ENCODE measurements at places on chromosomes 12 and 14.

GRCh38 chr12:12704593-12705230, 8.7 kb upstream of the GPR19 start:
- DNase-seq: no peak

DNA sequence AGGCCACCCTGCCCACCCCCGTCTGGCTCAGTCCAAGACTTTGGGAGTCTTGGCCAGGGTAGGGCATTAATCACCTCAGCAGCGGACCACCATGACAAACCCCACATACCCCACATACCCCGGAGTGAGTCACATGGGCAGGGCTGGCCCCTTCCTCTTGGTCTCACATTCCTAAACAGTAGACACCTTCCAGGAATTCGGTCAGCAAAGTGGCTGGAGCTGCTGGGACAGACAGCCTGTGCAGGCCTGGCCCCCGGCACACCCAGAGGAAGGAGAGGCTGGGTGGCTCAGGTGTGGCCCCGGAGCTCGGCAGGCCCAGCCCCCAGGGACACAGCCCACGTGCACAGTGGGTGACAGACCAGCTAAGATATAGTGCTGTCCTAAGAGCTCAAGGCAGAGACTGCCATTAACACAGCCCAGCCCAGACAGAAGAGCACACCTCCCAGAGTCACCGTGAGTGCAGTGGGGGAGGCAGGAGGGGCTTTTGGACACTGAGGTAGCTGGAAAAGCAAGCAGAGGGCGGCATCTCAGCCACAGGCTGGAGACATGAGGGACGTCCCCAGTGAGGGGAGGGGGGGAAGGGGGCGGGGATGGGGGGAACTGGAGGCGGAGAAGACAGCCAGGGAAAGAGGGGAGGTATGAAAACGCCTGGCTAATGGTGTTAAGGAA, 24.0 kb downstream of the CCDC85C start:
- DNase-seq: no peak

DNA sequence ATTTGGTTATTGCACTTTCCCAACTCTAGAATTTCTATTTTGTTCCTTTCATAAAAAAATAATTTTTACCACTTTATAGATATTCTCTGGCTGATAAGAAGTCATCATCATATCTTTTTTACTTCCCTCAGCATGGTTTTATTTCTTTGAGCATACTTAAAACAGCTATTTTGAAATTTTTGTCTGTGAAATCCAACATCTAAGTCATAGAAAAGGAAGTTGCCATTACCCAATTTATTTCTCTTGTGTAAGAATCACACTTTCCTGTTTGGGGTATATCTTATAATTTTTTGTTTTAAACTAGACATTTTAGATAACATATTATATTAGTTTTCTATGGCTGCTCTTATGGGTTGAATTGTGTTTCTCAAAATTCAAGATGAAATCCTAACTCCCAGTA, 400.2 kb upstream of the OR4E1 start:
- DNase-seq: no peak

- DNase-seq: no peak
Measured at GRCh38 chr14:104999361-104999760, 13.8 kb downstream of the CLBA1 start.

- no peak for DNase-seq
Measured at GRCh38 chr12:80118565-80119324, 19.4 kb downstream of the OTOGL start.

GRCh38 chr12:21500786-21501257, 613 bp downstream of the RECQL start:
- DNase-seq: no peak

GRCh38 chr12:47303207-47303606, 223.4 kb upstream of the AMIGO2 start:
- no peak for DNase-seq

- DNase-seq: no peak
Measured at GRCh38 chr14:20306079-20306423, 300 bp upstream of the TTC5 start.

- no peak for DNase-seq
Measured at GRCh38 chr12:14264316-14264715, 101.2 kb upstream of the ATF7IP start.

DNA sequence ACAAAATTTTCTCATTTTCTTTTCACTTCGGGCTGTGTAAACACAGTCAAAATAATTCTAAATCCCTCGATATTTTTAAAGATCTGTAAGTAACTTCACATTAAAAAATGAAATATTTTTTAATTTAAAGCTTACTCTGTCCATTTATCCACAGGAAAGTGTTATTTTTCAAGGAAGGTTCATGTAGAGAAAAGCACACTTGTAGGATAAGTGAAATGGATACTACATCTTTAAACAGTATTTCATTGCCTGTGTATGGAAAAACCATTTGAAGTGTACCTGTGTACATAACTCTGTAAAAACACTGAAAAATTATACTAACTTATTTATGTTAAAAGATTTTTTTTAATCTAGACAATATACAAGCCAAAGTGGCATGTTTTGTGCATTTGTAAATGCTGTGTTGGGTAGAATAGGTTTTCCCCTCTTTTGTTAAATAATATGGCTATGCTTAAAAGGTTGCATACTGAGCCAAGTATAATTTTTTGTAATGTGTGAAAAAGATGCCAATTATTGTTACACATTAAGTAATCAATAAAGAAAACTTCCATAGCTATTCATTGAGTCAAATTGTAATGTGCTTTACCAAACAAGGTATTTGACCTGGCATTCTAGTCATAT, 4.8 kb downstream of the CDKN1B start:
- DNase-seq: no peak

GRCh38 chr12:107311682-107312081, 218.3 kb upstream of the CRY1 start:
- DNase-seq: no peak

DNA sequence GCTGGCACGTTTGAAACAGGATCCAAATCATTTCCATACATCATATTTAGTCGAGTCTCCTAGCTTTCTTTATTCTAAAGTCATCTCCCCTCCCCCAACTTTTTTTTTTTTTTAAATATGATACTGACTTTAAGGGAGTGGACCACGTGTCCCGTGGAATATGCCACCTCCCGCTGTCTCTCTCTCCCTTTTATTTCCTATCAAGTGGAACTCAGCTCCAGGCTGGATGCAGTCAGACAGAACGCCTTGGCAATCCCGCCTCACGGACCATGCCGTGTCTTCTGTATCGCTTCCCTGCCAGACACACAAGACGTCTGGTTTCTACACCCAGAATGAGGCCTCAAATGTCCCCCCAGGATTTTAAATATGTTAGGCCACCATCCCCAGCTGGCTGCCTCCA, 21.2 kb downstream of the BCL7A start:
- DNase-seq: no peak

GRCh38 chr12:64450711-64451486, 1.0 kb upstream of the TBK1 start:
- DNase-seq: no peak

DNA sequence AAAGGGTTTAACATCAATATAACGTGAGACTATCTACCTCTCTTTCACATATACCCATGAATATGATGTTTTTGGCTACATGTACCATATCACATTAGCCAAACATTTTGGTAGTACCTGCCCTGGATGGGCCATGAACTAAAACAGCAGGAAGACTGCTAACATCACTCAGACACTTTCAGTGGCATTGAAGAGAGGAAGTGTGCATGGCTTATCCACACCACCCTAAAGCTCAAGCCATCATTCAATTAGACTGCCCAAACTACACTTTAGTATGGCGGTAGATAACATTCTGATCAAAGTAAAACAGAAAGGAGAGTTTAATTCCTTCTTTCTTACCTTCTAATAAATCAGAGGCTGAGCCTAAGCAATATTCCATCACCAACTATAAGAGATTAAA, 103.0 kb downstream of the PEBP1 start:
- no peak for DNase-seq

DNA sequence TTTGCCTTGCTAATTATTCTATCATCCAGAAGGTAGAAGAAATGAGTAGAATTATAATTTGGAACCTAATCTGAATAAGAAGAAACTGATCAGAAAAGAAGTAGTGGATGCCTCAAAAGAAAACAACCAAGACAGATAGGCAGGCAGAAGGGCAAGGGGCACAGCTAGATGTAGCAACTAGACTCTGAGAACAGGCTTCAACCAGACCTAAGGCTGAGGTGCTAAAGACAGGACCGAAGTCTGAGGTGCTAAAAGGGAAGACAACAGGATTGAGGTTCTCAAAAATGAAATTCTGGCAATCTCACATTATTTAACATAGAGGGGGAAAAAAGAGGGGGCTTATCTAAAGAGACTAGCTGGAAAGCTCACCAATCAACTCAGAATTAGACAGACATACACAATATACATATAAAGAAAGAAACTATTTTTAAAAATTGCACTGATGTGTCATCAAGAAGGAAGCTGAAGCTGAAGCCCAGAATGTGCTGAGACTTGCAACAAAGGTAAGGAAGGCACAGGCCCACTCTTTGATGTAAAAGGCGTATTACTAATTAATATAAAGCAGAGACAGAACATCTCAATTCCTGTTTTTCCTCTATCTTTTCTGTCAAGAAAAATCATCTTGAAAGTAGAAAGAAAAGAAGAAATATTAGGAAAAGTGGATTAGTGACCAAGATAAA, 43.8 kb upstream of the CSRNP2 start:
- DNase-seq: no peak

GRCh38 chr12:124790650-124791400, 72.8 kb downstream of the SCARB1 start:
- DNase-seq: no peak

GRCh38 chr12:124507188-124508109, 60.0 kb downstream of the NCOR2 start:
- DNase-seq: no peak

DNA sequence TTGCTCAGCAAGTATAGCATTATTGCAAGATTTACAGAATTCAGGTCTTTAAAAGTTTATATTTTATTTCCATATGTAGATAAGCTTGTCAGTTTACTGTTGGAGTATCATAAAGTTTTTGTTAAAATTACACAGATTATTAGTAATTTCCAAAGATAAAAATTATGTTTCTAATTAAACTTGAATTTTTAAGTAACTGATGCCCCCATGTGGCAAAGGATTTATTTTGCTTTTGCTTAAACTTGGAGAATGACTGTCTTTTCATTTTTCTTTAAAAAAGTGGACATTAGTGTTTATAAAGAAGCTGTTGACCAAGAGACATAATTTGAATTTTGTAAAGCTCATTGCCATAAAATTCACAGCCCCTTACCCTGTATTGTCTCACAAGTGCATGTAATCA, 45.8 kb downstream of the ETNK1 start:
- DNase-seq: no peak

DNA sequence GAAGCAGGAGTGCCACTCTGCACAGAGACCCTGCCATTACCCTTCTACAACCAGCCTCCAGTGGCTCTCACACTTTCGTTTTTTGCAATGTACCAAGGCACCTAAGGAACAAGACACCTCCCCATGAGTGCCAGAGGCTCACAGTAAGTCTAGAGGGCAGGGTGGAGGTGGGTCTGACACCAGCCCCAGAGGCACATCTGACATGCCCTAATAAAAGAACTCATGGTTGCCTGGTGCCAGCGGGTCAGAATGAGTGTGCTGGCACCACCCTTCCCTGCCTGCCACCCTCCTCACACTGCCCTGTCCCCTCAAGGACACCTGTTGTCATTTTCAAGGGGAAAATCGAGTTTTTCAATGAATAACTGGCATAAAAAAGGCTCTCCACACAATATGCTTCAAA, 161.2 kb downstream of the FOXN3 start:
- DNase-seq: no peak

DNA sequence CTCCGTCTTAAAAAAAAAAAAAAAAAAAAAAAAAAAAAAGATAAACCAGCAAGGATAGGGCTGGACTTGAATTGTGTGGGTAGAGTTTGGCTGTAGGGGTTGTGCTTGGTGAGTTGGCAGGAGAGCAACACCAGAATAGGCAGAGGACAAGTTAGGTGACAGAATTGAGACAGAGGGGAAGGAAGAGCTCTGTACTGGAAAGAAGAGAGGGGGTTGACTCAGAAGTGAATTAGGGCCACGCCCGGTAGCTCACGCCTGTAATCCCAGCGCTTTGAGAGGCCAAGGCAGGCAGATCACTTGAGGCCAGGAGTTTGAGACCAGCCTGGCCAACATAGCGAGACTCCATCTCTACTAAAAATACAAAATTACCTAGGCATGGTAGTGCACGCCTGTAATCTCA, 6.1 kb upstream of the TMEM30B start:
- no peak for DNase-seq

DNA sequence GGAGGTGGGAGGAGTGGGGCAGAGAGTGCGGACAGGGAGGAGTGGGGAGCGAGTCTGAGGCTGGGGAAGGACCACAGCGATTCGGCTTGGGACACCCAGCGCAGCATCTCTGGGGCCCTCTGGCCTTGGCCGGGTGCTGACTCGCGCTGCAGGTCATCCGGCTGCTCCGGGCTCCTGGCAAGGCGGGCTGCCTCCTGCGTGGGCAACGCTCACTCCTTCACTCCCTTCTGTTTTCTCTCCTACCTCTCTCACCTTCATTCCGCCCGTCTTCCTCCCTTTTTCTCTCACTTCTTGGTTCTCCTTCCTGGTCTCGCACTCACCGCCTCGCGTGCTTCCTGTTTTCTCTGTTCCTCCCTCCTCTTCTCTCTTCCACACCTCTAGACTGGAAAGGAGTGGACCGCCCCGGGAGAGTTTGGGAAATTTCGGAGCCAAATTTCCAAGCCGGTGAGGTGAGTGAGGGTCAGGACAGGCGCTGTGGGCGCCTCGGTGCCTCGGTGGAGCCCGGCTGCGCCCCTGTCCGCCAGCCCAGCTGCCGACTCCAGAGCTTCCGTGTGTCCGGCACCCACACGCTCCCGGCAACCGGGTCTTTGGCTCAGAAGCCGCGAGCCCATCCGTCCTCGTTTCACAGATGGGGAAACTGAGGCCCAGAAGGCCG, 86.7 kb downstream of the B4GALNT3 start:
- no peak for DNase-seq

DNA sequence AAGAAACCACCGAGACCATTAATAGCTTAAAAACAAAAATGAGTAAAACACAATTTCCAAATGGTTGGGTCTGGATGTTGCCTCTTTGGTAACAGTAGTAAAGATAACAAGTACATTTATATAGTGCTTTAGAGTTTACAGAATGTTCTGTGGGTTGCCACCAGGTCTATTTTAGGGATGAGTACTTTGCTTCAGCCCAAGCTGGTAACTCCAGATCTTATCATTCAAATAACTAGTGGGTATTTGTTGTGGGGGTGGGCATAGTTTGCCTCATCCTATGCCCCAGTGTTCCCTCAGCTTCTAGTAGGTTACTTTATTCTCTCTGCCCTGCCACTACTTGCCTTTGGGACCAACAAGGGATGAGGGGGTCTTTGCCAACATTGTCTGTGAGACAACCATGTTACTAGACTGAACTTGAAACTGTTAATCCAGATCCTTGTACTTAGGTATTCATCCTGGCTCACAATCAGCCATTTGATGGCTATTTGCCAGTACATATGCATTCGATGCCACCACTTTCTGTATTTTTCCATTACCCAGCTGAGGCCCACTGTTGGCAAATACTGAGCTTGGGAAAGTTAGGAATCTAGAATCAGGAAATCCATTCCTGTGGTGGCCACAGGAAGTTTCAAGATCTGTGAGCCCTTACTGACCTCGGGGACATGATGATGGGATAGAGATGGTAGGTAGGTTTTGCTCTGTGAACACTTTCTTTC, 17.6 kb upstream of the AKAP6 start:
- DNase-seq: no peak

All from stimulated activated CD8-positive, alpha-beta memory T cell treated with anti-CD3 and anti-CD28 coated beads, Interleukin-4, amount 100 ng/mL, for 48 hours (primary cell).